HT1080 (cell line): ENCODE measurements at places on chromosomes 12 and 14.

DNA sequence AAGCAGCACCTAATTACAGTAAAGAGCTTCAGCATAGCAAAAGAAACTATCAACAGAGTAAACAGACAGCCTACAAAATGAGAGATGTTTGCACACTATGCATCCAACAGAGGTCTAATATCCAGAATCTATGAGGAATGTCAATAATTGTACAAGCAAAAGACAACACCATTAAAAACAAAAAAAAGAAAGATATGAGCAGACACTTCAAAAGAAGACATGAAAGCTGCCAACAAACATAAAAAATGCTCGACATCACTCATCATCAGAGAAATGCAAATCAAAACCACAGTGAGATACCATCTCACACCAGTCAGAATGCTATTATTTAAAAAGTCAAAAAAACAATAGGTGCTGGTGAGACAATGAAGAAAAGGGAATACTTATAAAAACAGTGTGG is 273.1 kb downstream of the TMTC2 start:
- DNase-seq: no peak

- no peak for DNase-seq
These were observed 25.9 kb downstream of the CD9 start for GRCh38 chr12:6226002-6226678.

GRCh38 chr12:57370696-57371095 is 60.1 kb downstream of the R3HDM2 start:
- no peak for DNase-seq

DNA sequence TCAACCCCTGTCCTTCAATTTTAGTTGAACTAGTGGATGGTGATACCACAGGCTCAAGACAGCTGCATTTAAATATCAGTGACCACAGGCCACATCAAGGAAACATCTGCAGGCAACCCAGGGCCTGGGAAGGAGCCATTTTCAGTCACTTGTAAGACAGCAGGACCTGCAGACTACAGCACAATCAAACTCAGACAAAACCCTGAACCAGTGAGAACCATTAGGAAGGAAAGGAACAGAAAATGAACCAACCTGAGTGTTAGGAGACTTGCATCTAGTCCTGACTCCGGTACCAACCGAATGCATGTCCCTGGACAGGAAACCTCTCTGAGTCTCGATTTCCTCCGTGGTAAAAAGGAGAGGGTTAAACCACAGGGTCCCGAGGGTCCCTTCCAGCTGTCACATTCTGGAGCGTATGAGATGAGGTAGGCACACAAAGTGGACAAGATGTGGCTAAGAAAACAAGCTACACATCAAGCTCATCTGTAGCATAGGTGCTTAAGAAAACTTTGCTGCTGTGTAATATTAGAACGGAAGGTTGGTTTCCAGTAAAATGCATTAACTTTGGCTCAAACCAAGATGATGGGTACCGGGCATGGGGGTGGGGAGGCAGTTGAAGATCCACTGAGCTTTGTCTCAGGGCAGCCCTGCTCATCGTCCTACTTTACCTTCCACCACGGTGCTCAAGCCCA is 1.6 kb upstream of the CDKN1B start:
- no peak for DNase-seq

- DNase-seq: no peak
These were observed 475.8 kb downstream of the RAD51B start for GRCh38 chr14:68295316-68295816.

DNA sequence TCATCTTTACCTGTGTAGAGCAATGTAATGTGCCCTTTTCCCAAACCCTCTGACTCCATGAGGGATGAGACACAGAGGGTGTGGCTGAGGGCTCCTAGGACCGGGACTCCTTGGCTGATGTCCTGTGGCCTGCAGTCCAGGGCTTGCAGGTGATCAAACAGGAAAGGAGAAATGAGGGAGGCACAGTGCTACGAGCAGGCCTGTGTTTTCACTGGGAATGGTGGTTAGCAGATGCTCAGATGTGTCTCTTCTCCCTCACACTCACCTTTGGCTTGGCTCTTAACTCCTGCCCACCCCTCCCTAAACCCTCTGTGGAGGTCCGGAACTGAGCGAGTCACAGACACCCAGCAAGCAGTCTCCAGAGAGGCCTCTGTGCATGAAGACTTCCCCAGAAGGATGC is 254.4 kb downstream of the DAD1 start:
- no peak for DNase-seq
